IMR-90 (cell line): ENCODE measurements at places on chromosomes 3 and 15. TPM values are rescaled to one million over a fixed set of nuclear protein-coding genes. Genes with fewer than 3 reads are reported as not detected.
A peak's percentile ranks its signal among the peaks of the same experiment; 100 is the strongest.

- no peak for DNase-seq
Observed at GRCh38 chr3:84759361-84759760, 199.4 kb upstream of the CADM2 start.

ELP6 gene
- total RNA-seq, result 26.1 and 31.4 TPM in 2 replicates

GRCh38 chr3:25593001-25593400, 71.7 kb downstream of the TOP2B start:
- no peak for DNase-seq

DNA sequence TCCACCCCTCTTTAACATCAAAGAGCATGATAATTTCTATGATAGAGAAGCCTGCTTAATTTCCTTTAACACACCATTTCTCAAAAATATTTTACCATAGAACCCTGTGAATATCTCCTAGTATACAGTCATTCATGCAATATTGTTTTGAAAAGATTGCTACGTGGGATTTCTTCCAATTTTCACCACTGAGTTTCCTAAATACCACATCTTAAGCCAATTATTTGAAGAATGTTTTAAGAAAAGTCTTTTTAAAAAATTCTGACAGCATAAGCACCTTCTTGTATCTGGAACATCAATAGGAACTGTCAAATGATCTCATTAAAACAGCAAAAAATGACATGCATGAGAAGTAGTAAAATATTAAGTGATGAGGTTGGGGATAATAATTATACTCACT, 1126.7 kb downstream of the TUSC7 start:
- peak; percentile 24 for DNase-seq

PTH1R gene
- under 0.01 and 0.18 TPM in 2 replicates for total RNA-seq

- no peak for DNase-seq
Observed at GRCh38 chr3:420584-420983, 224.0 kb downstream of the CHL1 start.

EPHB3 gene
- total RNA-seq, result 0.72 and 0.83 TPM in 2 replicates

- DNase-seq, result peak; percentile 80
Observed at GRCh38 chr3:99172736-99173657, 271.5 kb upstream of the DCBLD2 start.

DNA sequence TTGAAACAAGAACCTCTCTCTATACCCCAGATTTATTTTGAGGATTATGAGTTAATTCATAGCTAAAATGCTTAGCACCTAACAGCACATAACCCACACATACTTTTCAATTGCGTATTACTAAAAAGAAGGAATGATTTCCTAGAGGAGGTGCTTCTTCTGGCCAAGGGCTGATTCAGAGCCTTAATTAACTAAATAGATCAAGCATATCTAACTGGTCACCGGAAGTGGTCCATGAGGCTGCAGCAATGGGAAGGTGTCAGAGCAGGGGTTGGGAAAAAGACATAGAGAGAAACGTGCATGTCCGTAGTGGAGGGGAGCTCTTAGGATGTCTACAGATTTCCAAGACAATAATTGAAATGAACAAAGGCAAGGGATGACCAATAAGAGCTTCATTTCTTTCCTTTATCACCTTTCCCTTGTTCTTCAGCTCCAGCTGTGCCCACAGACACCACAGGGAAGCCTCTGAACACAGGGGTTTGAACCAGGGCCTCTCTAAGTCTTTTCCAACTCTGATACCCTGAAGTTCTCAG, 467 bp downstream of the HGD start:
- DNase-seq, result no peak

GRCh38 chr3:54706738-54707137, 221.1 kb downstream of the LRTM1 start:
- DNase-seq, result no peak

AHSG gene
- total RNA-seq, result not detected in 2 replicates

NTRK3 gene
- under 0.01 TPM in 2 replicates for total RNA-seq

DNA sequence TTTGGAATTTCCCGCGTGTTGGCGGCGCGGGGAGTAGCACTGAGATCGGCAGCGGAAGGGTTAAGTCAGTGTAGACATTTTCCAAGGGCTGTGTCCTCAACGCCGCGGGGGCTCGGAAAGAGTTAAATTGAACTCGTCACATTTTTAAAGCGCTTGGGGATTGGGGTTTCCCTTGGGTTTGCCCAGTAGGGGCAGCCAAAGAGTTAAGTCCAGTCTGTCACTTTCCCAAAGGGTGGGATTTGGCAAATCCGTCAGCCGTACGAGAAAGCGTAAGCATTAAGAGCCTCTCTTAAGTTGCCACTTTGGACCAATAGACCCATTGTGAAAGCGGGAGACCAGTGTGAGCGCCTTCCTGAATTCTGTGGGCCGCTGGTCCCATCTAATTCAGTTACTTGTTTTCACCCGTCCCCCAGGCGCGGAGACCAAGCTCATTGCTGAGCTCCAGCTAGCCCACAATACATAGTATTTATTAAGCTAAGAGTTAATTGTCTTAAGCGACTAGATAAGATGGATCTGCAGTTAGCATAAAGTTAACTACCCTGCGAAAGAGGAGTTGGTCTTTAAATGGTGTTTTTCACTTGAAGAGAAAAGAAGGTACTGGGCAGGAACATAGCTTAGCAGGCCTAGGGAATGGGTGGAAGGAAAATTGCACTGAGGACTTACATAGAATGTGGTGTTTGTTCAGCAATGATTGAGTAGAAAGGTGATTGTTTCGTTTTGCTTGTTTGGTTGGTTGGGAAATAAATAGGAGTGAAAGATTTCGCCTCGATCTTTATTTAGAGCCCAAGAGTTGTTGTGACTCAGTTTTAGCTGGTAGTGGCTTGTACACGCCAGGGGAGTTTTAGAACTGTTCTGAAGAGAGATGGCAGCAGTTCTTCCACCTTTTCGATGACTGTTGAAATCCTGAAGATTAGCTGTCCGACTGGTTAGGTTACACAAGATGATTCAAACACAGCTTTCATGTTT, 932 bp downstream of the ARL8B start:
- DNase-seq, result peak; percentile 67

GRCh38 chr15:95604634-95605036, 725.9 kb upstream of the NR2F2 start:
- DNase-seq, result peak; percentile 94

RBP2 gene
- total RNA-seq, result not detected in 2 replicates

DNA sequence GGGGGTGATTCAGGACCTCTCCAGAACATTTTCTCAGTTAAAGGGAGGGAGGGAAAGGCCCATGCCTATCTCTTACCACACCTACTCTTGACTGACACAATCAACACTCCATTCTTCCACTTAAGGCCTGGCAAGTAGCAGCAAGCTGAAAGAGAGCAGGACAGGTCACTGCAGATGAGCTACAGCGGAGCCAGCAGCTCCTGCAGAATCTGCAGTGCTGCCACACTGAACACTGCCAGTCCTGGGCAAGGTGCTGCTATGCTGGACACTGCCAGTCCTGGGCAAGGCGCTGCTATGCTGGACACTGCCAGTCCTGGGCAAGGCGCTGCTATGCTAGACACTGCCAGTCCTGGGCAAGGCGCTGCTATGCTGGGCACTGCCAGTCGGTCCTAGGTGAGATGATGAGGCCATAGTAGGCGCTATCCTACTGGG, 143.7 kb downstream of the MYLK start:
- no peak for DNase-seq

DNA sequence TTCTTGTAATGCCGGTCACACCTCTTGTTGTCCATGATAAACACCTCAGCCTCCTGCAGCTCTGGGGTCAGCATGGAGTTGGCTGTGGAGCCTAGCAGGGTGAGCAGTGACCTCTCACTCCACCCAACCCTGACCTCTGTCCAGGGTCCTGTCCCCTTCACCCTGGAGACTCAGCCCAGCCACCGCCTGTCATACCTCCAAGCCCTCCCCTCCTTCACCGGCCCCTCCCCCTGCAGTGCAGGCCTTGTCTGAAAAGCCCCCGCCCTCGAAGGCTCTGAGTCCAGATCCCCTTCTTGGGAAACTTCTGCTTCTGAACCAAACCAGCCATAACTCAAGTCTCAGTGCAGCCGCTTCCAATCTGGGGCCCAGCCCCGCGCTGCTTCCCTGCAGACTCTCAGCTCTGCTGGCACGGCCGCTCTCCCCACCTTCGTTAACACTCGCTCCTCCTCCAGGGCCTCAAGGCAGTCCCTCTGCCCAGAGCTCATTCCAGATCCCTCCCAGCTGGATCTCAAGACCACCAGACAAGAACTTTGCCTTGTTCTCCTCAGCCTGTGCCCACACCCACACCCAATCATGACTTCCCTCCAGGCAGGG, 25.4 kb upstream of the PRSS50 start:
- DNase-seq, result no peak

GRCh38 chr3:49124991-49125670, 4.5 kb upstream of the USP19 start:
- peak; percentile 59 for DNase-seq

DNA sequence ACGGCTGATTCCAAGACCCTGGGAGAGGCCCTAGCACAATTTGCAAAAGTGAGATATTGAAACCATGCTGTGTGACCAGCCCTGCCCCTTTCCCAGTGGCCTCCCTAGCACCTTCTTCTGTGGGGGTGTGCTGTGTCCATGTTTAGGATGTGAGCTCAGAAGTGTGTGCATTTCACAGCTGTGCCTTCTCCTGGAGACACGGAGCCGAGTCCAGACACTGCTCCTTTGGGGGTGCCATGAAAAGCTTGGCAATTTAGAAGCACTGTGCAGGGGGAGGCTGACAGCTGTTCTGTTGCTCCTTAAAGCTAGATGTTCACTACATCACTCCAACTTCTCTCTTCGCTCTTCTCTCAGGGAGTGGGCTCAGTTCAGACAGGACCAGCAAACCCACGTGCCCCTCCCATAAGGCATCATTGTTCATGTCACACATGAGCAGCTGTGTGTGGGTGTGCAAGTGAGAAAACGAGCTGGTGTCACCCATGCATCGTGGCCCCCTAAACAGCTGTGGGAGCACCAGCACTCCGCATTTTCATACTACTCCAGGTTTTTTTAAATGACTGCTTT, 492.6 kb downstream of the GABRG3 start:
- no peak for DNase-seq

USP8 gene
- total RNA-seq, result 52.2 and 61.7 TPM in 2 replicates

ADGRG7 gene
- total RNA-seq, result not detected in 2 replicates

DNA sequence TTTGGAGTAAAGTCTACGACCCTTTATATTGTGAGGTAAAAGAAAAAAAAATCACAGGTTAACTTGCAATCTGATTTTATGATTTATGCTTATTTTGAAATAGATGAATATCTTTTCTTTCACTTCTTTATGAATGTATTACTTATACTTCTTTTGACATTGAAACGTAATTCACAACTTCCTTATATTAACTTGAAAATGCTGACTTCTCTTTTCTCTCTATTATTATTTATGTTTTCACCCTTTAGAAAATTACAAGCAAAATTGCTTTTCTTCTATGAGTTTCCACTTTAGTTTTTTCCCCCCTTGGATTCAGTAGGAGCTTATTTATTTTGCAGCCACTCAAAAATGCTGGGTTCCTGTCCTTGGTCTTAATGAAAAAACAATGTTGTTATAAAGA, 25.4 kb downstream of the ACP3 start:
- DNase-seq, result no peak

DNA sequence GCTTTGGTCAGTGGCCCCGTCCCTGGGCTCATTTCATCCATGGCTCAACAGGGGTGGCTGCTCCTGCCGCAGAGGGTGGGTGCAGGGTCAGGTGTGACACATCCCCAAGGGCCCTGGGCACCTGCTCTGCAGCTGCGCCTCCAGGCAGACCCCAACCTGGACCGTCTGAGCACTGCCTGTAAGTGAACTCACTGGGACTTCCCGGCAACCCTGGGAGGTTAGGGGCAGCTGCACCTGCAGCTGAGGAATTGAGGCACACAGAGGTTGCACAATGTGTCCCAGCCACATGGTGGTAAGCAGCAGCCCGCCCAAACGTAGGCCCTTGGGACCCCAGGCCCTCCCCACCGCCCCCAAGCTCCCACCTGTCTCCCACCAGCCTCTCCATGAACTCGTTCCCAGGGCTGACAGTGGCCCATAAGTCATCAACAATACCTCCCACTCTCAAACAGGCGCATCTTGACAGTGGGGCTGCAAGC, 55.1 kb downstream of the PLXNA1 start:
- no peak for DNase-seq

- peak; percentile 6 for DNase-seq
Observed at GRCh38 chr3:156291272-156292123, 171.1 kb downstream of the KCNAB1 start.

GRCh38 chr15:56820333-56820732, 87.0 kb upstream of the ZNF280D start:
- DNase-seq, result no peak

C3orf62 gene
- 0.83 and 0.90 TPM in 2 replicates for total RNA-seq

PLA2G4D gene
- total RNA-seq, result not detected in 2 replicates

GRCh38 chr3:194744826-194745225, 59.1 kb downstream of the FAM43A start:
- DNase-seq, result no peak

GRCh38 chr3:193704431-193704830, 111.4 kb downstream of the OPA1 start:
- DNase-seq, result no peak

- no peak for DNase-seq
Observed at GRCh38 chr15:57962887-57963286, 102.6 kb downstream of the ALDH1A2 start.

LDHAL6B gene
- total RNA-seq, result not detected in 2 replicates

- no peak for DNase-seq
Observed at GRCh38 chr3:28117598-28117997, 123.8 kb upstream of the CMC1 start.

CCDC80 gene
- 387 and 406 TPM in 2 replicates for total RNA-seq

DNA sequence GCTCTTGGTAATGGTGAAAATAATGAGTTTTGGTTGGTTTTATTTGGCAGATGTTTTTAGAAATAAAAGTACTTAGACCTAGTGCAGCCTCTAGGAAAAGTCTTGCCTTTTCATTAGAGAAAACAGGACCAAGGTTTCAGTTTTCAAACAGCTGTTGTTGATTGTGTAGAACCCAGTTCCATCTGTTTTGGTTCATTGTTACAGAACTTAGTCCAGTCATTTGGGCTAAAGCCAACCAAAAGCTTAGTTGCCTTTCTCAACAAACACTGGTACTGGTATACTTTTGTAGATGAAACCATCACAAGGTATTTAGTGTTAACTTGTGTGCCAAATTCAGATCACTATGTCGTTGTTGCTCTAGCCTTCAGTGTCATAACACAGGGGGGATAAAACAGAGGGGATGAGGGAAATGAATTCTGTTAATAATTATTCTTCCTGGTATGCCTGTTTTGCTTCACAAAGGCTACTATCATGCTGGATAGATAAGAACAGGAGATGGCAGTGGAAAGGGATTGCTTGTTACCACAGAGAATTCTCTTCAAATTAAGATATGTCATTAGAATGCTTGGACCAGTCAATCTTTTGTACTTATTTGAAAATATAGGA, 12.6 kb upstream of the APH1B start:
- peak; percentile 83 for DNase-seq

GRCh38 chr3:48407542-48408099, 22.3 kb downstream of the PLXNB1 start:
- no peak for DNase-seq
